NCI-H1105 treated with DMSO at 0.1 percent for 48 hours (cell line): ENCODE measurements at places on chromosomes 7 and 10.

GRCh38 chr7:158309868-158310763, 277.5 kb downstream of the PTPRN2 start:
- no peak for DNase-seq

DNA sequence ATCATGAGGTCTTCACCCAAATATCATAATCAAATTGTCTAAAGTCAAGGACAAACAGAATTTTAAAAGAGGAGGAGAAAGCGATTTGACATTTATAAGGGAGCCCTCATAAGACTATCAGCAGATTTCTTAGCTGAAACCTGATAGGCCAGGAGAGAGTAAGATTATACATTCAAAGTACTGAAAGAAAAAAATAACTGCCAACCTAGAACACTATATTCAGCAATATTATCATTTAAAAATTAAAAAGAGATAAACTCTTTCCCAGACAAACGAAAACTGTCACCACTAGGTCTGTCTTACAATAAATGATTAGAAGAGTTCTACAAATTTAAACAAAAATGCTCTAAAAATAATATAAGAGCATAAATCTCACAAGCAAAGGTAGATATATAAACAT, 154.1 kb upstream of the TMEM106B start:
- DNase-seq: no peak

DNA sequence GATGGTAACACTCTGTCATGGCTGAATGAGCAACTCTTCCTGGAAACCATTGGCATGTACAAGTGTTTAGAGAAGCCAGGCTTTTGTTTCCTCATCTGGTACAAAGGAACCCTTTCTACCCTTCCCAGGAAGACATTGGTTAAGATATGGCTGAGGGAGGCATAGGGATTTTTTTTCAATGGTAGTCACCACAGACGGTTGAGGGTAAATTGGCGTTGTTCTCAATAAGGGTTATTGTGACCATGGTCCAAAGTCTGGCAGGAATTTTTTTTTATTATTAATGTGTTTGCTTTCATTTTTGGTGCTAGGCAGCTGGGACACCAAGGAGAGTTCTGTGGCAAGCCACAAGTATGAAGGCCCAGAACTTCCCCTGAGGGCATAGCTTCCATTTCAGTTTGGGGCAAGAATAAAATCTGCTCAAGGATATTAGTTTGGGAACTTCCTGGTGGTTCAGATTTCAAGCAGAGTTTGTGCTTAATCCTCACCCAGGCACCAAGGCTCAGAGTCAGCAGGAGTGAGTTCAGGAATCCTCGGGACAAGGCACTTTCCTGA, at the start of gene PLEKHS1:
PLEKHS1 (plus strand) TSS at position 502 of the 552 bp plus-strand sequence. CDS start 3,596 bp downstream, outside the sequence.
- no peak for DNase-seq

GRCh38 chr7:96675548-96675947, 34.1 kb downstream of the SEM1 start:
- peak; percentile 48 for DNase-seq

- no peak for DNase-seq
These were observed 193.3 kb downstream of the ADK start for GRCh38 chr10:74344306-74344705.

- no peak for DNase-seq
These were observed 241.0 kb downstream of the FRMD4A start for GRCh38 chr10:14089556-14090292.

DNA sequence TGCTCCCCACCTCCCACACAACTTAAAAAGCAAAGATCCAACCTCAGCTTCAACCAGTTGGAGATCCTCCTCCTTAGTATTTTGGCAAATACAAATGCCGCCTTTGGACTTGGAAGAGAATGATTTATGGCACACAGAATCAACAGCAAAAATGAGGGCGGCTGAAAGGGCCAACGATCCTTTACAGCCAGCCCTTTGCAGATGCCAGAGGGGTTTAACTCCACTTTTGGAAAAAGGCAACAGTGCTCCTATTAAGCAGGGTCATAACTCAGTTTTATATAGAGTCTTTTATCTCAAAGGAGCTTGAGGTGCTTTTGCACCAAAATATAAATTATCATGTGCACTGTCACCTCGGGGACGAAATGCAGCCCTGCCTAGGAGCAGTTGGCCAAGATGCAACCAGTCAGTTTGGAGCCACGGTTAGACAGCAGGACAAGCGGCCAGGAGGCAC, 56.7 kb upstream of the JCAD start:
- no peak for DNase-seq

GRCh38 chr10:22634093-22634492, 80.3 kb downstream of the PIP4K2A start:
- no peak for DNase-seq

DNA sequence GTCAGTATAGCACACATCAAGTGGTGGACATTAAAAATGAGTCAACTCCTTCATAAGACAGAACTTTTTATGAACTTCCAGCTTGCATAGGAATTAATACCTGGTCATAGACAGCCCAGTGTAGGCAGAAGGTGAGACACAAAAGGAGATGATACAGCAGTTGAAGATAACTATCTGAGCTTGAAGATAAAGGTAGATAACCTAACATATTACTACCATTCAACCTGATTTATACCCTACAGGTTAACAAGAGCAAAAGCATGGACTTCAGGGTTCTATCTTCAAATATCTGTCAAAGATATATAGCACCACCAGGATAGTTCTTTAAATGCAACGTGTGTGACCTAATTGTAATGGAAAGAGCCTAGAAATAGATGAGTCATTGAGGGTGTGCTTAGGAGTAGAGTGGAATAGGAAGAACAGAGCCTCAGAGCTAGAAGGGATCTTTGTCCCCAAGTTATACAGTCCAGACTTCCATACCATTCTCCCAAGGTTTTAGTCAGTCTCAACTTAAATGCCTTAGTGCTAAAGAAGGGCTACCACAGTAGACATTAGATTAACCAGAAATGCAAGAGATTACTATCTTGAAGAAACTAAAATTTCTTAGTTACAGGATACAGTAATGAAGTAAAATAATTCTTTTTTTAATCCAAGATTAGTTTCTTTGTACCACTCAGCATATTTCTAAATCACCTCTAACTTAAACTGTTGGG, 9.2 kb downstream of the ZNF800 start:
- no peak for DNase-seq

GRCh38 chr7:9978106-9979064, 995.3 kb upstream of the PHF14 start:
- no peak for DNase-seq

GRCh38 chr7:65449505-65449852, 75.8 kb downstream of the ZNF92 start:
- DNase-seq: no peak

DNA sequence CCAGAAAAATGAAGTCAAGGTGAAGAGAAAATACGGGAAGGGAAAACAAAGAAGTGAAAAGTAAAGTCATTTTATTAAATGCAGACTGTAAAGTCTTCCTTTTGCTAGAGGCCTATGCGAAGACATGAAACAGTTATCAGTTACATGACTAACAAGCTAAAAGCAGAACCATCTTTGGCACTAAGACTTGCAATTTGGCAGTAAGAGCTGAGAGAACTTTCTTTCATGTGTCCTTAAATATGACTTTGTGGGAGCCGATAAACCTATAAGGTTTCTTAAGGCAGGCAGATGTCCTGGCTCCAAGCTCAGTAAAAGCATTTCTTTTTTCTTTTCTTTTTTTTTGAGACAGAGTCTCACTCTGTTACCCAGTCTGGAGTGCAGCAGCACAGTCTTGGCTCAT, 10.4 kb downstream of the ANLN start:
- DNase-seq: no peak

GRCh38 chr7:2499719-2500430, 19.7 kb upstream of the LFNG start:
- DNase-seq: no peak

DNA sequence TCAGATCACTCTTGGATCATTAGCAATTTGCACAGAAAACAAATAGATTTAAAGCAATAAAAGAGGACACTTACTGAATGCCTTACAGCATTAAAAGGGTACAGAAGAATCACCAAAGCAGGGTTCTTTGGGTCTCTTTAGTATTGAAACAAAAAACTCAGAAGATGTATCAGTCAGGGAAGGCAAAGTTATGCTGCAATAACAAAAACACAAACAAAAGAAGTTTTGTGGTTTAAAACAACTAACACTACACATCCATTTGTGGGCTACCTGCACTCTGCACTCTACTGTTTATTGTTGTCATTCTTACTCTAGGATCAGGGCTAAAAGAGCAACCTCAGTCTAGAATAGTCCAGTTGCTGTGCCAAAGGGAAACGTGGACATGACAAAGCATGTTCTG, 216.4 kb downstream of the GPAM start:
- DNase-seq: no peak

GRCh38 chr10:32621969-32622368, 176.0 kb downstream of the CCDC7 start:
- DNase-seq: no peak

DNA sequence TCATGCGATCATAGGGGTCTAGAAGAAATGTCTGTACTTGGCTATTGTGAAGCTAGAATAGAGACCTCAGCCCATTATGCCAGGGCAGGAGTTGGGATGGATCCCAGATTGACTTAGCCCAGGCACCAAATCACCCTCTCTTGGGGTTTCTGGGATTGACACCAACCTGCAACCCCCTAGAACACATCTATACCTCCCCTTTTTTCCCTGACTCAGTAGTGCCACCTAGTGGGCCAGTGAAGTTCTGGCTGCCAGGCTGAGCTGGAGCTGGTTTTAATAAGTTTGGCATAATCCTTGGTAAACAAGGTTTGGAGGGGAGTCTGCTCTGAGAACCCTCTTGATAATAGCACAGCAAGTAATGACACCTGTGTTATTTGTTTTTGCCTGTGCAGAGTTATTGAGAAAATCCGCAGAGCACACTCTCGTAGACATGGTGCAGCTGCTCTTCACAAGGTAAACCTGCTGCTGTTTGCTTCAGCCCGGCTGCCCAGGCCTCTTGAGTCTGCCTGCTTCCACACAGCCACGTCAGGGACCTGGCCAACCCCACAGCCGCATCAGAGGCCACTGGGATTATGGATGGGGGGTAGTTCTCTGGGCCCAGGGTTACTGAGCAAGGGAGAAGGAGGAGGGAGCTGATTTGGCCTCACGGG, 43.3 kb upstream of the NFKB2 start:
- DNase-seq: peak; percentile 58

- DNase-seq: no peak
These were observed 35.4 kb upstream of the KNDC1 start for GRCh38 chr10:133124357-133125211.

GRCh38 chr7:121084256-121084655, 95.7 kb downstream of the CPED1 start:
- DNase-seq: no peak

DNA sequence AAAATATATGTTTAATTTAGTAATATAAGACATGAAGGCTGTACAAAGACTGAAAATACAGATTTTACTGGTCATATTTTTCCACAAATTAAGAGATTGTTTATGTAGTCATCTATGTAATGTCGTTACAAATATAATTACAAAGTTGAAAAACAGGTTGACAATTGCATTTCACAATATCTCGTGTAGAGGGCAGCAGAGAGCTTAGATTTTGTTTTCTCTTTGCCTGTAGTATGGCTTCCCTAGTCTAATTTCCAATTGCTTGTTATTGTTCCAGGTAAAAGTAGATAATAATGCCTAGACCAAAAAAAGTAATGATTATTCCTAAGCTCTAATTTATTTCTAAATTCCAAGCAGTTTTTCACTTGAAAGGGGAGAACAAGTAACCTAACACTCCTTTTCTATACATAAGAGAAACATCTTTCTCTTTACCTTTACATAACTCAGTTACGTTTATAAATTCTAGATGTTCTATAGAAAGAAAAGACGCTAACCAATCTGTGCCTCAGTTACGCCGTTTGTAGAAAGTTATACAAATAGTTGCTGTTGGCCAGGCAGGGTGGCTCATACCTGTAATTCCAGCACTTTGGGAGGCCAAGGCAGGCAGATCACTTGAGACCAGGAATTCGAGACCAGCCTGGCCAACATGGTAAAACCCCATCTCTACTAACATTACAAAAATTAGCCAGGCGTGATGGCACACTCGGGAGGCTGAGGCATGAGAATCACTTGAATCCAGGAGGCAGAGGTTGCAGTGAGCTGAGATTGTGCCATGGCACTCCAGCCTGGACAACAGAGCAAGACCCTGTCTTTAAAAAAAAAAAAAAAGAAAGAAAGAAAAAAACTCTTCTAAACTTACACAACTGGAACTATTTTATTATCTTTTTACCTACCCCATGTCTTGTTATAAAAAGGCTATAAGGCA, 30.0 kb downstream of the NET1 start:
- DNase-seq: peak; percentile 46

DNA sequence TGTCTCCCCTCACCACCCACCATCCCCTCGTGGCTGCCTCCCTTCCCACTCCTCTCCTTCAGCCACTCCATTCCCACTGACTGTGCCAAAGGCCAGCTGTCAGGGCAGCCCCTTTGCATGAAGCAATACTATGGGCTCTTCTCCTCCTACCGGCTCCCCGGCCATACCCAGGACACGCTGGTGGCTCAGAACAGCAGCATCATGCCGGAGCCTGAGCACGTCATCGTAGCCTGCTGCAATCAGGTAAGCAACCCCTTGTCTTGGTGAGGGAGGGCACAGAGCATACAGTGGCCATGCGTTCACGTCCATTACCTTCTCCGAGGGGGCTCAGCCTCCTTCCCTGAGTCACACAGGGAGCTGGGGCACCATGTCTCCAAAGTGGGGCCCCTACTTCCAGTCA, 11.6 kb downstream of the CHAT start:
- DNase-seq: no peak

DNA sequence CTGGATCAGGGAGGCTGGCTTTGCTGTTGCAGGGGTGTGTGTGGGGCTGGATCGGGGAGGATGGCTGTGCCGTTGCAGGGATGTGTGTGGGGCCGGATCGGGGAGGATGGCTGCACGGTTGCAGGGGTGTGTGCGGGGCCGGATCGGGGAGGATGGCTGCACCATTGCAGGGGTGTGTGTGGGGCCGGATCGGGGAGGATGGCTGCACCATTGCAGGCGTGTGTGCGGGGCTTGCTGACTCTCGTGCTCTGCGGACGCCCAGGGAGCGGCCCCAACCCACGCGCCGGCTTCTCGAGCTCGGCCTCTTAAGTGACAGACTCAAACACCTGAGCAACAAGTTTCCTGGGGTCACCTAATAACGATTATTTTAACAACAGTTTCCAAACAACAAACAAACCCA, 518.2 kb downstream of the DNAJB6 start:
- no peak for DNase-seq

GRCh38 chr7:136009488-136010079, 32.4 kb upstream of the MTPN start:
- peak; percentile 54 for DNase-seq

DNA sequence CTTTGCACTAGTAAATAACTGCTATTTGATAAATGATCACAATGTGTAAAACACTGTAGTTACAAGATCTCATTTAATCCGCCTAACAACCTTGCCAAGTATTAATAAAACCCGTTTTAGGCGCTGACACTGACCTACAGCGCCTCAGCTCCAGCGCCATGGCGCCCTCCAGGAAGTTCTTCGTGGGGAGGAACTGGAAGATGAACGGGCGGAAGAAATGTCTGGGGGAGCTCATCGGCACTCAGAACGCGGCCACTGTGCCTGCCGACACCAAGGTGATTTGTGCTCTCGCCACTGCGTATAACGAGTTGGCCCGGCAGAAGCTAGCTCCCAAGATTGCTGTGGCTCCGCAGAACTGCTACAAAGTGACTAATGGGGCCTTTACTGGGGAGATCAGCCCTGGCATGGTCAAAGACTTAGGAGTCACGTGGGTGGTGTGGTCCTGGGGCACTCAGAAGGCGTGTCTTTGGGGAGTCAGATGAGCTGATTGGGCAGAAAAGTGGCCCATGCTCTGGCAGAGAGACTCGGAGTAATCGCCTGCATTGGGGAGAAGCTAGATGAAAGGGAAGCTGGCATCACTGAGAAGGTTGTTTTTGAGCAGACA, 1.1 kb upstream of the TNPO3 start:
- DNase-seq: no peak

- no peak for DNase-seq
These were observed 82.5 kb upstream of the LRGUK start for GRCh38 chr7:134044682-134045081.

- DNase-seq: no peak
These were observed 25.8 kb downstream of the ASZ1 start for GRCh38 chr7:117401293-117402002.
